Mononuclear cell (primary cell): ENCODE measurements at places on chromosomes 1 and 21. TPM values are rescaled to one million over a fixed set of nuclear protein-coding genes. Genes with fewer than 3 reads are reported as not detected.

Gene NOS1AP
- under 0.01 TPM for total RNA-seq

Gene PHLDA3
- 0.31 TPM for total RNA-seq

Gene KIAA0040
- 17.2 TPM for total RNA-seq

Gene CASQ1
- not detected for total RNA-seq

Gene CAMK1G
- 0.10 TPM for total RNA-seq

Gene NID1
- total RNA-seq: 6.1 TPM

Gene KRTAP21-2
- total RNA-seq: not detected

Gene C1orf116
- 0.63 TPM for total RNA-seq

Gene TMIGD3
- not detected for total RNA-seq

Gene KCNC4
- 2.8 TPM for total RNA-seq

Gene OR2T29
- total RNA-seq: not detected

Gene LRRIQ3
- total RNA-seq: 0.21 TPM

Gene BCAS2
- total RNA-seq: 91.3 TPM

Gene KCND3
- total RNA-seq: 0.31 TPM

Gene USP16
- total RNA-seq: 64.0 TPM

Gene AADACL4
- total RNA-seq: not detected

Gene RNF207
- 2.1 TPM for total RNA-seq

Gene MAP3K7CL
- total RNA-seq: 119 TPM

Gene AADACL3
- not detected for total RNA-seq

Gene FMO1
- total RNA-seq: not detected

Gene GLIS1
- total RNA-seq: not detected

Gene SCAF4
- 27.6 TPM for total RNA-seq

Gene SLAMF7
- 12.9 TPM for total RNA-seq

Gene AMY2A
- not detected for total RNA-seq

Gene S100B
- 20.8 TPM for total RNA-seq

Gene TFF3
- total RNA-seq: not detected

Gene SPATA21
- 0.10 TPM for total RNA-seq

Gene TENT5C
- 69.2 TPM for total RNA-seq

Gene MANEAL
- total RNA-seq: 0.42 TPM

Gene SPATA45
- total RNA-seq: not detected
